ENCODE measurements at places on chromosomes 1 and 21.
A peak's percentile ranks its signal among the peaks of the same experiment; 100 is the strongest.

DNA sequence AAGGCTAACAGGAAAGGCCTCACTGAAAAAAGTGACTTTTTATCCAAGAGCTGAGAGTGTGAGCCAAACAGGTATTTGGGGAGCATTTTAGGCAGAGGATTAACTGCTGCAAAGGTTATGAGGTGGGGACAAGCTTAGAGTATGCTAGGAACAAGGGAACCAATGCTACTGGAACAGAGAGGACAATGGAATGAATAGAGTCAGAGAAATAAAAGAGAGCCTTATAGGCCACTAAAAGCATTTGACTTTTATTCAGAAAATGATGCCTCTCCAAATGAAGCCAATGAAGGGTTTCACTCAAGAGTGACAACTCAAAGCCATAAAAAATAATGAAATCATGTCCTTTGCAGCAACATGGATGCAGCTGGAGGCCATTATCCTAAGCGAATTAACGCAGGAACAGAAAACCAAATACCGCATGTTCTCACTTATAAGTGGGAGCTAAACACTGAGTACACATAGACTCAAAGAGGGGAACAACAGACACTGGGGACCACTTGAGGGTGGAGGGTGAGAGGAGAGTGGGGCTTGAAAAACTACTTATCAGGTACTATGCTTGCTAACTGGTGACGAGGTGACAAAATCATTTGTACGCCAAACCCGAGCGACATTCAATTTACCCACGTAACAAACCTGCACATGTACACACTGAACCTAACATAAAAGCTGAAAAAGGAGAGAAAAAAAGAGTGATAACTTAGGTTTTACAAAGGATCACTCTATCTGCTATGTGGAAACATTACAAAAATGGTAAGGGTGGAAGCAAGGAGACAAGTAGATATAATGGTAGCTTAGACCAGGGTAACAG, 11.1 kb downstream of the PTP4A2 start:
- DNase-seq, result no peak

- no peak for DNase-seq
Measured at GRCh38 chr1:3370856-3371703, 83.4 kb upstream of the ARHGEF16 start.

GRCh38 chr1:27339213-27339612, 2.6 kb upstream of the SYTL1 start:
- no peak for DNase-seq

DNA sequence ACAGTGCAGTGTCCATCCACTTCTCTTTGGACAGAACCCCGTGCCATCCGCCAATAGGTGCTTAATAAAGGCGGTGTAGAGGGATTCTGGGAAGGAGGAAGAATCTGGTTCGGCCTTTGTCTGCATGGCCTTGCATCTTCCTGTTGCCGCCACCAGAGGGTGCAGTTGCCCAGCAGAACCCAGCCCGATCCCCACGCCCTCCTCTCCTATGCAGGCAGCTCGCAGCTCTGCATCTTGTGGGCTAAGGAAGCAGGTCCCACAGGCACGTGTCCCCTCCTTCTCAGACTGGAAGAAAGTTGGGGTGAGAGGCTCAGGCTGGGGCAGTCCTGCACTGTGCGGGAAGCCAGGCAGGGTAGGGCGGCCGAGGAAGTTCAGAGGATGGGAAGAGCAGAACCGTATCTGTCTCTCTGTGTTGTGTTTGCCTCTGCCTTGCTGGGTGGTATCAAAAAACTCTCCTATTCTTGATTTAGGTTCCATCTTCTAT, 20.8 kb downstream of the NAV1 start:
- peak; percentile 55 for DNase-seq

DNA sequence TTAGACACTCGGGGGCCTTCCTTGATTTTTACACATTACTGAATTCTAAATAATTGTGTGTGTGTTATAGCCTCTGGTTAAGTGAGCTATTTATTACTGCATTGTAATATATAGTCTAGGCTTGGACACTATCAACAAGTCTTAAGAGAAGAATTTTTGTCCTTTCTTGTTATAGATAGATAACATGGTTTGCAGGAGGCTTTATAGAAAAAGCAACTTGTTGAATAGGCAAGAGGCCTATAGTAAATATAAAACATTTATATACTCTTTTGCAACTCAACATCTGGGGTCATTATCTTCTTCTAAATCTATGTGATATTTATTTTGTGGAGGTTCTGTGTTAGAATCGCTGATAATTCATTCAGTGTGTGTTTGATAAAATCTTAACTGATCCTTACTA, 293.8 kb downstream of the NFIA start:
- no peak for DNase-seq

DNA sequence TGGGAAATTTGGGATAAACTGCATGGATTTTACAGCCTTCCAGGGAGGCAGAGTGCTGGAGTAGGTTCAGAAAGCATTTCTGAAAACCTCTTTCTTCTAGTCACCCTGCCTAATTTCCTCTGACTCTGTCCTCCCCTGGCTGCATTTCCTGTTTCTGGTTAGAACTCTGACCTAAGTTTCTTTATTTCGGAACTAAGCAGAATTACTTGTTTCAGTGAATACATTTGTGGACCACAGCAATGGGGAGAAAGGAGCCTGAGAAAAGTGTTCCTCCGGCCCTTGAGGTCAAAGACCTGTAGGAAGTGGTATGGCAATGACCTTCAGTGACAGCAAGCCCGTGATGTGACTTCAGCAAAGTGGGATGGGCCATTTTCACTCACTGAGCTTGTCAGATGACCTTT, 173.4 kb upstream of the RUNX1 start:
- peak; percentile 38 for DNase-seq

DNA sequence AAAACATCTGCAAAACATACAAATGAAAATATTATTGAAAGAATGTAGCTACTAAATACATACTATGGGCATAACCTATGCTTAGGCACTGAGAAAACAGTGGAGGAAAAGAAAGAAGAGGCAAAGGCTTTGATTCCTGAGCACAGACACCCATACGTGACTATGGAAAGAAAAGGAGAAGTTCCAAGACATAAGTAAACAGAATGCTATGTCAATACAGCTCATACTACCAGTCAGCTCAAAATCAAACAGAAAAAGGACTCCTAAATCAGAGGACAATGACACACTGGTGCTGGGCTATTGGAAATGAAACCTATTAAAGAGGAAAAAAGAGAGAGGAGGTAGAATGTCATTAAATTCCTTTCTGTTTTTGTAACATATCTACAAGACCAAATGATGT, 225.4 kb downstream of the SMYD3 start:
- DNase-seq, result no peak

DNA sequence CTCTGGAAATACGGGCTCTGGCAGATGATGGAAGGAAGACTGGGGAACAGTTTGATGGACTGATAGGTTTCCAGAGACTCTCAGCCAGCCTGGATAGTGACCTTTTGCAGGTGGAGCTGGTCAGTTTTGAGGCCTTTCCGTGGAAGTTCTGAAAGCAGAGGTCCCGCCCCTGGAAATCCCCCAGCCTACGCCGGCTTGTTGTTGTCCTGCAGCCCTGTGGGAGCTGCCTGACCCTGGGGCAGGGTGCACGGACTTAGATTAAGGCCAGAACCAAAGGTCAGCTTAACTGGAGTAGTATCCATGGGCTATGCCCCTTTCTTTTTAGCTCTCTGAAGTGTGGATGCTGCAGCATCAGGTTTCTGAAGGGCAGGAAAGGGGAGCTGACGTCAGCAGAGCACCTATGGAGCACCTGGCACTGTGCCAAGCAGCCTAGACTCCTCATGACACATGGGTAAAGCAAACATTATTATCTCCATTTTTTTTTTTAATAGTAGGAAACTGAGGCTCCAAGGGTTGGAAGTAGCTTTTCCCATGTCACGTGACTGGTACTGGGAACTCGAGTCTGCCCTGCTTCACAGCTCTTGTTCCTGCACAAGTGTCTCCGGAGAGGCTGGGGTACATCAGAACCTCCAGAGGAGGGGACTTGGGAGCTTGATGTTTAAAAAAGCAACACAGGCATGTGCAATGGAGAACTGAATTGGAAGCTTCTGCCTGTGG, 38.5 kb downstream of the IER5 start:
- no peak for DNase-seq

- DNase-seq, result no peak
Measured at GRCh38 chr21:42493109-42494060, 2.6 kb downstream of the RSPH1 start.

DNA sequence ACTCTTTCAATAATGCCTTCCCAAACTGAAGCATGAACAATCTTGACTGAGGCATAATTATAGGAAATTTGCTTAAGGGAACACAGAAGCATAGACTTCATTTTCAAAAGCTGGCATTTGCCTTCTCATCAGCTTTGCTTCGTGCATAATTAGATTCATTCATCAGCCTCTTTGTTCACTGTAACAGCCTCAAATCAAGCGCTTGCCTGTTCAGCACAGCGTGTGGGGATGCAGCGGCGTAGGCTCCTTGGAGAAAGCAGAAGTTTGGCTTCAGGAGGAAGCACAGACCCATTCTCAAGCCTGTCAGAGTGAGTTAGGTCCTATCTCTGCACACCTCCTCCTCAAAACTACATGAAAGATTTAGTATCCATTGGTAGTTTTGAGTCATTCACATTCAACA, 246.4 kb upstream of the MAP1LC3C start:
- DNase-seq, result no peak

DNA sequence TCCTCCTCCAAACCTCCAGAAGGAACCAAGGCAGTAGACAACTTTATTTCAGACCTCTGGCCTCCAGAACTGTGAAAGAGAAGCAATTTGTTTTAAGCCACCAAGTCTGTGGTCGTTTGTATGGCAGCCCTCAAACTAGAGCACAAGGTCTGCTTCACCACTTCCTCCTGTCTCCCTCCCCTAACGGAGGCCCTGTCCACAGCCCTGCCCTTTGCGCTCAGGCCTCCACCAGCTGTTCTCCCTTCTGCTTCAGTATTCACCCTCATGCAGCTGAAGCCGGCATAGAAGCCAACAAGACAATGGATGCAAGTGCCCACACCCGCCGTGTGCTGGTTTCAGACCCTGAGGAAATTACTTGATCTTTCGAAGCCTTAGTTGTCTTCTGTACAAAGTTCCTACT, 364.1 kb downstream of the HHAT start:
- no peak for DNase-seq

DNA sequence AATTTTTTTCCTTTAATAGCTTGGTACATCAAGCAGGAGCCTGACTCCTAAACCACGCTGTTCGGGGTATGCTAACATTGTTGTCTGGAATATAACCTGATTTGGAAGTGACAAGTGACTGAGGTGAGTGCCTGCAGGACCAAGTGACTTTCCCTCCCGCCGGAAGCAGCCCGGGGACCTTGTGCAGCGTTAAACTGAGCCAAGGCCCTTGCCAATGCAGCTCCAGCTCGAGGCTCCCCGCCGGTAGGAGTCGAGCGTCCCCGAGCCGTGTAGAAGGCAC, 716 bp upstream of the MTARC1 start:
- DNase-seq, result no peak

GRCh38 chr21:35896060-35896459, 164.3 kb downstream of the SETD4 start:
- DNase-seq, result no peak
